Thymus (tissue), 14 donors: ENCODE measurements at places on chromosomes 5 and 9.

DNA sequence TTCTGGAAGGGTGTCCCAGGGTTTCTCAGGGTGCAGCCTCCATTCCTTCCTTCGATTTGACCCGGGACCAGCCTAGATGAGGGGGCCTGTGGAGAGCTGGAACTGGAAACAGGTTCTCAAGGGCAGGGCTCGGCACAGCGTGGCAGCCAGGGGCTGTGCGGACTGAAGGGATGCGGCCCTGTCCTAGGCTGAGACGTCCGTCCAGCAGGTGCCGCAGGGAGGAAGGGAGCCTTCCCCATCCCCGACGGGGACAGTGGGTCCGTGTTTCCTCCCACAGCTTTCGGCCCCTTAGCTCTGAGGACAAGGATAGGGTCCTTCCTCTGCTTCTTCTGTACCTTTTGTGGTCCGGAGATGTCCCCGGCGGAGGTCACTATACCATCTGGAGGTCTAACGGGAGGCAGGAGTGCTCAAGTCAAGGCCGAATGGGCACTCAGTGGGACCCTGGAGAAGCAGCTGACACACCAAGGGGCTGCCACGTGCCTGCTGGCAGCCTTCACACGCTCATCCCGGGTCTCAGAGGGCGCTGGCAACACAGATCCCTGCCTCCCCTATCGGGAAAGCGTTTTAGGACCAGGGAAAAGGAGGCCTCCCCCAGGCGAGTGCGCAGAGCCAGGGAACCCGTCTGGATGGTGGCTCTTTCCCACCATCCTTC, 49.9 kb downstream of the USP20 start:
- DNase-seq: no peak

DNA sequence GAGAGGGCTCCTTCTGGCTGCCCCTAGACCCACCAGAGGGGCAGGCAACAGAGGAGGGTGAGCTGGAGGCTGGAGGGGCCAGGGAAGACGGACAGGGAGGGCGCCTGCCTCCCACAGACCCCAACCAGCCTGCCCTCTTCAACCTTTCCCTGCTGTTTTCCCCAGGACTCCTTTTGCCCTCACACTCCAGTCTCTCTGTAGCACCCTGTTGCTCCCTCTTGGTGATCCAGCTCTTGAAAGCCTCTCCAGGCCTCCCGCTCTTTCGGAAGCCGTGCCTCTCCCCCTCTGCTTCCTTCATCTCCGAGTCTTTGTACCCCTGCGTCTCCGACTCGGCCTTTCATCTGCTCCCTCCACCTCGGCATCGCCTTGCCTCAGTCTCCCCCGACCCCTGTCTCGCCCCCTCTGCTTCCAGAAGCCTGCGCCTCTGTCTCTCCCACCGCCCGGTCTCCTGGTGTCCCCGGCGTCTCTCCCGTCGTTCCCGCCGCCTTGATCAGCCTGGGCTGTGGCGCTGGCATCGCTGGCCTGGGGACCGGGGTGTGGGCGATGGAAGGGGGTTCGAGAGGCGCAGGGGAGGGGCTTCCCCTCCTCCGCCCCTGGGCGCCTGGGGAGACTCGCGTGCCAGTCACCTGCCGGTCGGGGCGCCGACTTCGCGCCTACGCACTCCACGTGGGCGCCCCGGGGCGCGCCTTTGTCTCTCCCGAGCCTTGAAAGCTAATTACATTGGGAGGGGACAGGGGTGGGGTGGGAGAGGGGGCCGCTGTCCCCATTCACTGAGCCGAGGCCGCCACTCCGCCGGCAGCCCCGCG, 5.3 kb upstream of the PRDM12 start:
- DNase-seq: no peak

DNA sequence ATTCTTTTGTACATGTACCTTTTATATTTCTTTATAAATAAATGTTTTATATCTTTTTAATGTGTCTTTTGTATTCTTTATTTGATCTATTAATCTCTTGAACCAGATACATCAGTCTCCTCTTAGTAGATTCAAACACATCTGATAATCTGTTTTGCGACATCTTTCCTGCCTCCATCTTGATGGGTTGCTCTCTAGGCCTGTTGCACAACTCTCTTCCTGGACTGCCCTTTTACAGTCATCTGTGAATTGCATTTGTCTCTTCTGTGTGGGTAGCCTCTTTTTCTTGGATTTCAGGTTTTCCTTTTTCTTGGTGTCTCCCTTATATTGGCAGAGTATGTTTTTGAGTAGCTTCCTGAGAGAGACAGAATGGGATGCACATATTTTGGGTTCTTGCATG, 6.2 kb downstream of the ZFYVE16 start:
- DNase-seq: no peak

DNA sequence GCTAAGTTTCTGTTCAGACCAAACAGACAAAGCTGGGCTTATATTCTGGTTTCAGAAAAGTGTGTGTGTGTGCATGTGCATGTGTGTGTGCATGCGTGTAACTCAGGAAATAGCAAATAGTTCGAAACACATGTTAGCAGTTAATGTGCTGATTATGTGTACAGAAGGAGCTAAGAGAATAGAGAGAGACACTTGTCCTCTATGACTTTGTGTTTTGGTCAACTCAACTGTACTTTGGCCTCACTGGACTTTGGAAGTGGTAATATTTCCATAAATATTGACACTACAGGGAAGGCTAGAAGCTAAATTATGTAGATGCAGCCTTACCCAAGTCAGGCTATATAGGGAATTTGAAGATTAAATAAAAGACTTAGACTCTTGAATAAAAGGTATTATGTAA, 155.5 kb downstream of the RAB3C start:
- no peak for DNase-seq

DNA sequence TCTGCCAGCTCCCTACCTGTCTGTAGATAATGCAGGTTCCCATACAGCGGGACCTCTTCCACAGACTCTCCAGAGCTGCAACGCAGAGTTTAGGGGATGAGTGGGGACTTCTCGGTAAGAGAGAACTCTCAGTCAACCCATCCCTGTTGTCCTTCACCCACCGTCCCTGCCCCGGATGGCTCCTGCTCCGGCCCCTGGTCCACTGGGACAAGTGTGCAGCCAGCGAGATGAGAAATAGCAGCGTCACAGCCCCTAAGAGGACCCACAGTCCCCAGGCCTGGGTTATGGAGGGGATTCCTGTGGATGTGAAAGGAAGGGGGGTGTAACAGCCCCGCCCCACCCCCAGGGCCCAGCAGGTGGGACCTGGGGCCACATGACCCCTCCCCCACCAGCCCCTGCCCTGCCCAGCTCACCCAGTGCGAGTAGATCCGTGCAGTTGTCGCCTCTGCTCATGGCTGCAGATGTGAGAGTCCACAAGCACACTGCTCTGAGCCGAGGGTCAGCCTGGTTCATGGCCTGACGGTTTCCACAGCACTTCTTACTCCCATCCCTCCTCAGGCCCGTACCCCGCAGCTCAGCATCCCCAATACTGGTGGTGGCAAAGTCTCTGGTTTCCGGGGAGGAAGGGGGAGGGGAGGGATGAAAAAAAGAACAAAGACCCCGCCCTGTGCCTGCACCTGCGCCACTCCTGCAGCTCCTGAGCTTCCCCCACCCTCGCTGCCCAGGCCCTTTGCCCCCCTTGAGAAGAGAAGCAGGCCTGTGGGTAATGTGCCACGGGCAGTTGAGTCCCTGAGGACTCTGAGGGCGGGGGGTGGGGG, at the start of gene SIT1:
Gene SIT1 (minus strand): TSS at position 591 of the 818 bp plus-strand sequence. CDS start 78 bp downstream, at position 513.
- DNase-seq: peak; percentile 75

DNA sequence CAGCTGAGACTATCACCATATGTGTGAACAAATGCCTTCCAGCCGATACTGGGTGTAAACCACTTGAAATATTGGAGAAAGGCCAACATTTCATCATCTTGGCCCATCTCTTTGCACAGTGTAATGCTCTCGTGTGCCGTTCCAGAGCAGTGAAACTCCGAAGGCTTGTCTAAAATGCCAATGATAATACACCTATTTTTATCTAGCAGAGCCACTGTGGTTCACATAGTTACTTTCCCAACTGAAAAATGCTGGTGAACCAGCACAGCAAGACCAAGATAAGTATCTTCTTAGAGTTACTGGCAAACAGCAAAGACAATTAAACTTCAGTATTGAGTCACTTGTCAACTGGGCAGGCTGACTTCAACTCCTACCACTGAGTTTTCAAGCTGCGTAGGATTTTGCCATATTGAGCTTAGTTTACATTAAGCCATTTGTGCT, 379.9 kb upstream of the ACTBL2 start:
- no peak for DNase-seq

DNA sequence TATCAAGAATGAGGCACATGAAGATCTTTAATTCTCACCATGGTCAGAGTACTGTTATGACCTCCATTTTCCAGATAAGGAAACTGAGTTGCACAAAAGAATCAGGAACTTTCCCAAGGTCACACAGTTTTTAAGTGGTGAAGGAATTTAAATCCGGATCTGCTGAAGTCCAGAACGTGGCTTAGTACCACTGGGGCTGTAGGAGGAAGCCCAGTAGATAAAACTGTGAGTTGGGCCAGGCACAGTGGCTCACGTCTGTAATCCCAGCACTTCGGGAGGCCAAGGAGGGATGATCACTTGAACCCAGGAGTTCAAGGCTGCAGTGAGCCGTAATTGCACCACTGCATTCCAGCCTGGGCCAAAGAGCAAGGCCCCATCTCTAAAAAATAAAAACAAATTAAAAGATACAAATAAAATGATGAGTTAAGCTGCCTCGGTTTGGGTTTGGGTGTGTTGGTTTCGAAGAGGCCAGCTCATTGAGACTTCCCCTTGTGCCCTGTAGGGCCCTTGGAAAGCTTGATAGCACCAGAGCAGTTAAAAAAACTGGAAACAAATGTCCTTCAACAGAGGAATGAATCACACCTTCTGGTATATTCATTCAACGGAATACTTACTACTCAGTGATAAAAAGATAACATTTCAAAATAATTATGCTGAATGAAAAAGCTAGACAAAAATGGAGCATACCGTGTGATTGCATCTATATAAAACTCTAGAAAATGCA, 20.1 kb downstream of the ATOX1 start:
- no peak for DNase-seq

GRCh38 chr5:132293066-132293991, 865 bp upstream of the SLC22A4 start:
- DNase-seq: no peak

DNA sequence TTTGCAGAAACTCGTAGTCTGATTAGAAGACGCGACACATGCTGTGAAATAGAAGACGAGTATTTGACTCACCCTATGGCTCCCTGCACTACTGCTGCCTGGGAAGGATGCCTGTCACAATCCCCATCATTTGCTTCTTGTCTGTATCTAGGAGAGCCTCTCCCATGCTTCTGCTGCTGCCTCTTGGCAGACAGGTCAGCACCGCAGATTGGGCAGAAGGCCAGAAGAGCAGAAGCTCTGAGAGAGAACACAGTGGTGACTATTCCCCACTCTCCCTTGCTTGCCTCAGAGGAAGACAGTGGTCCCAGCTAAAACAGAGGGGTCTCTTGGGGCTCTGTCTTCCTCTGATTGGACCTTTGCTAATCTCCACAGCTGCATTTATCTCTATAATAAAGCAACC, 84.0 kb upstream of the SMIM32 start:
- no peak for DNase-seq

- no peak for DNase-seq
Observed at GRCh38 chr9:353077-353476, 138.4 kb downstream of the DOCK8 start.

- DNase-seq: peak; percentile 86
Observed at GRCh38 chr9:111926421-111926875, 29.8 kb downstream of the UGCG start.

DNA sequence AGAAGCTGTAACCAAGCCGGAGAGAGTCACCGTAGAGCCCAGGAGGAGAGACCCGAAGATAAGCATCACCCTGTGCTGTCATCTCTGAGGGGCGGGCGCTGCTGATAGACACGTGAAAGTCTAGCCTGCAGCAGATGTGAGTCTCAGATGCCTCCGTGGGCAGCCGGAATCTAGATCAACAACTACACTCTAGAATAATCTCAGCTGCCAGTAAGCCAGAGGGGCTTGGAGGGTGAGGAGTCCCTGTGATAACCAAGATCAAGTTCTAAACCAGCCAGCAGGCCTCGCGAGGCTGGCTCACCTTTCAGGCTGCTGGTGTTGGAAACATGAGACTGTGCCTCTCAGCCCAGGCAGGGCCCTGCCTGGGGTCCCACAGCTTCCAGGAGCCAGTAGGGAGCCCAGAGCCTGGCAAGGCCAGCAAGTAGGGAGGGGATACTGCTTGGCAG, 54.1 kb downstream of the DAPK1 start:
- no peak for DNase-seq

GRCh38 chr5:106873568-106873967, 797.2 kb downstream of the EFNA5 start:
- no peak for DNase-seq

GRCh38 chr9:18398038-18398437, 75.9 kb upstream of the ADAMTSL1 start:
- DNase-seq: no peak

DNA sequence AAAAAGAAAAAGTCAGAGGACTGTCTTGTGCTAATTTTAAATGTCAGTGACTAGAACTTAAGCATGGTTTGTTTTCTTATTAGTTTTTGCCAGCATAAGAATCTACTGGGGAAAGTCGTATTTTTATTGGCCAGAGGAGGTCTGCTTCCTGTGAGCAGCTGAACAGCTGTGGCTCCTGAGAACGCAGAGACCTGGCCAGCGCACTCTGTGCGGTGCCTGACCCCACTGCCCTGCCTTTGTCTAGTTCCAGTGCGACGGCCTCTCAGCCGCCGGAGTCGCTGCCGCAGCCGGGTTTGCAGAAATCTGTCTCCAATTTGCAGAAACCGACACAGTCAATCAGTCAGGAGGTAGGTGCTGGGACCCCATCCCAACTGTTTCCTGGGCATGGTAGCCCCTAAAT, 42.5 kb downstream of the PRRC2B start:
- no peak for DNase-seq

DNA sequence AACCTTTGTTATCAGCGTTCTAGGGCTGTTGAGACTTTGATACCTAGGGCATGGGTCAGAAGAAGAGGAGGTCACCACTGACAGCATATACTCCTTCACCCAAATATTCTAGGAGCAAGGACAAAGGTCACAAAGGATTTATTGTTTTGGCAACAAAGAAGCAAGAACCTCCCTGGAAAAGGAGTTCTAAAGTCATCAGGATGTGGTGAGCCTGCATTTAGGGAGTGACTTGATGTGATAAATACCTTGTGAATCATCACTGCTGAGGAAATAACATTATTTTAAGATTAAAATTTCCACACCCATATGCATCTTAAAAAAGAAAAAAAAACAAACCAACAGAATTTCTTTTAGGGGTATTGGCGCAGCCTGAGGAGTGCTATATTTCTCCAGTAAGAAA, 13.9 kb downstream of the IFNA1 start:
- DNase-seq: no peak

DNA sequence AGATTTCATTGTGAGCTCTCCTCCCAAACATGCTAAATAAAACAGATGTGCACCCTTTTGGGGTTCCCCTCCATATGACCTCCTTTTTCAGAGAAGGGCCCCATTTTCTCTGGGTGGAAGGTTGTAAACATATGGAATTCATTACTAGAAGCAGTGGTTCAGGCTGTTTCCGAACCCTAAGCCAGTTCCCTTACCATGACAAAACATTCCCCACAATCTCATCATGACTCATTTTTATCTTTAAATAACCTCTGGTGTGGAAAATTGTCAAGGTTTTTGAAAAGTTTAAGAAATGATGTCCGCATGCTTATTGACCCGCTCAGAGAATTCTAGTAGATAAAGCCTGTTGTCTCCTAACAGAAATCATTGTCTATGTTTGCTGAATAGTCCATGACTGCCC, 127.3 kb upstream of the PIK3R1 start:
- no peak for DNase-seq

GRCh38 chr5:96602776-96603175, 59.4 kb upstream of the CAST start:
- no peak for DNase-seq

GRCh38 chr5:142179776-142180387, 71.3 kb downstream of the NDFIP1 start:
- DNase-seq: no peak

GRCh38 chr9:114000063-114000454, 78.0 kb downstream of the AMBP start:
- no peak for DNase-seq

- no peak for DNase-seq
Observed at GRCh38 chr5:155342956-155343355, 329.4 kb downstream of the KIF4B start.
